ENCODE measurements at places on chromosomes 13 and 19.

- DNase-seq = no peak
These were observed 9.9 kb upstream of the KLHL26 start for GRCh38 chr19:18626906-18627305.

DNA sequence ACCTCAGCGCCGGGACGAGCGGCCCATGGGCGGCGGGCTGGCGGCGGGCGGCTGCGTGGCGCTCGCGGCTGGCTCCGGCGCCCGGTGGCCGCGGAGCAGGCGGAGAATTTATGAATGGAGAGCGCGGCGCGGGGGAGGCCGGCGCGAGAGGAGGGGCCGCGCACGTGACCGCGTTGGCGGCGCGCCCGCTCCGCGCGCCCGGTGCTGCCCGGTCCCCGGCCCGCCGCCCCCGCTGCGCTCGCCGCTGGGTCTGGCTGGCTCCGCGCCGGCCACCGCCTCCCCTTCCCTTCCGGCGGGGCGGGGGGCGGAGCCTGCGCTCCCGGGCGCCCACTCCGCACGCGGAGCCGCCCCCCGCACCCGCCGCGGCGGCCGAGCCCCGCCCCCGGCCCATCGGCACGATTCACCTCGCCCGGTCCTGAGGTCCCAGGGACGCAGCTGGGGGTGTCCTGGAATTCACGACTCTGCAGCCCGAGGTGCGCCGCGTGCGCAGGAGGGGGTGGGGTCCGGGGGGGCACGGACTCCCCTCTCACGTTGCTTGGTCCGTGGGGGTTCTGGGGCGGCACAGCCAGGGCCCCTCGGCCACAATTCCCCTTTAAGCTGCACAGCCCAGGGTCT, at the start of gene CBARP:
Gene CBARP (minus strand): TSS at position 252 of the 615 bp plus-strand sequence. CDS start 1,905 bp downstream, outside the sequence.
- no peak for DNase-seq

- DNase-seq = no peak
These were observed 1.2 kb upstream of the GRAMD1A start for GRCh38 chr19:34998777-34999497.

- no peak for DNase-seq
These were observed 24.4 kb upstream of the GPR18 start for GRCh38 chr13:99282264-99283231.

DNA sequence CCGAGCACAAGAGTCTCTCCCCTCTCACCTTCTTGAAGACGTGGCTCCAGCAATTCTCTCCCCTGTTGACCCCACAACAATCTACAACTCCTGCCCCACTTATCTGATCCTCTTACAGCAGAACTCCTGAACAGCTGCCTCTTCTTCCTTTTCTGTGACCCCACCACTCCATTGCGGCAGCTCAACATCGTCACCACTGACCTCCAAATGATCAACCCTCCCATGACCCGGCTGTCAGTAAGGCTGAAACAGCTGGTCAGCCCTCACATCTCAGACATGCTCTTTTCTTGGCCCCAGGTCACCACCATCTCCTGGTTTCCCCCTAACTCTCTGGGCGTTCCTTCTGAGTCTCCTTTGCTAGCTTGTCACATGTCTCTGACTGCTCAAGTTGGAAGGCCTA, 1.8 kb downstream of the EXOSC5 start:
- no peak for DNase-seq

DNA sequence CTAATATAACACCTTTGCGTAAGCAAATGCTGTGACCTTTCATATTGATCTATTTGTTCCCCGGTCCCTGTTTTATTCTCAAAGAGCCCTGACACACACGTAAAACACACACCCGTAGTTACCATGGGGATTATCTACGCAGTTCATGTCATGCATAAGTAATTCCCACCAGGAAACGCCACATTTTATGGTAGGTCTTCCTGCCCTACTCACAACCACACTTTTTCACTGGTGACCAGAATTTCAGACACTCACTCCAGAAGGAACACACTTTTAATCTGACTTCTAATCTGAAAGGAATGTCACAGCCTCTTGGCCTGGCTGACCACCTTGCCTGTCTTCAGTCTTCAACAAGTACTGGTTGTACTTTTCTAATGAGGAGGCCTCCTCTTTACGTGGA, 46.8 kb downstream of the SLC7A1 start:
- no peak for DNase-seq

DNA sequence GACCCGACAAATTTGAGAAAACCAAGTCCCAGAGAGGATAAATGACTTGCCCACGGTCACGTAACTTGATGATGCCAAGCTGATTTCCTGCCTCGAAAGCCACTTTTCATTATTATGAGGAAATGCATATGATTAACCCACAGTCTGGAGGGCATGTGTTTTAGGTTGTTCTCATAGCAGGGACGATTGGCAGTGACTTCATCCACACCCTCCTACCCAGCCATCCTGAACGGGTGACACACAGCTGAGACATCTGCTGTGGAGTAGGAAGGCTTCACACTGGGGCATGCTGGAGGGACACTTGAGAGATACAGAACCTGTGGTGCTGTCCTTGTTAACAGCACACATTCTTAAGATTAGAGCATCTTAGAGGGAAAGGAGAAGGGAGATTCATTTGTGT, 65.4 kb upstream of the WDFY2 start:
- DNase-seq = no peak

DNA sequence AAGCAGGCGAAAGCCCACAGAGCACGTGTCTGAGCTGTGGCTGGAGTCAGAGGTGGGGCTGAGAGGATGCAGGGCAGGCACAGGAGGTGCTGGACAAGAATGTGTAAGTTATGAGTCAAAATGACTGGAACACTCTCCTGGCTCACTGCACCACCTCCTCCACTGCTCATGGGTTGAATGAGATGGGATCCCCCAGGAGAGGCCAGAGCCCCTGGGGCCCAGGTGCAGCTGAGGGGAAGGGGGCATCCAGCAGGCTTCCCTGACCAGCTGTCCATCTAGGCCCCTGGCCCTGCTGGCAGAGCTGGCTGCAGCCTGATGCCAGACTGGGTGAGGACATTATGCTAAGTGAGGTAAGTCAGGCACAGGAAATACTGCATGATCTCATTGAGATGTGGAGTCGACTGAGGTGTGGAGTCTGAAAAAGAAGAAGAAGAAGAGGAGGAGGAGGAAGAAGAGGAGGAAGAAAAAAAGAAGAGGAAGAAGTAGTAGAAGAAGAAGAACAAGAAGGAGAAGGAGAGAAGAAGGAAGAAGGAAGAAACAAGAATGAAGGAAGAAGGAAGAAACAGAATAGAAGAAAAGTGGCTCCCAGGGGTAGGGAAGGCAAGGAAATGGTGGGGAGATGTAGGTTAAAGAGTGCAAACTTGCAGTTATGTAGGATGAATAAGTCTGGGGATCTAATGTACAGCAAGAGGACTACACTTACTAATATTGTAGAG, 747.4 kb downstream of the UQCRFS1 start:
- DNase-seq = no peak

- no peak for DNase-seq
These were observed 340.6 kb downstream of the KCNRG start for GRCh38 chr13:50355797-50356196.

DNA sequence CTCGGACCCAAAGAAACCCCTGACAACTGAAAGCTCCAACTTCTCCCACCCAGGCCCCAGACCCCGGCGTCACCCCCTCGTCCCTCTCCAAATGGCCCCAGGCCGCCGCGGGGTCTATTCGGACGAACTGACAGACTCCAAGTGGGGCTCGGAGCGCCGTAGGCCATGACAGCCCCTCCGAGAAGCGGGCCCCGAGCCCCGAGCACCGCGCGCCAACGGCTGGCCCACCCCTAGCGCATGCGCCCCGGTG, 360 bp downstream of the DDX39A start:
- DNase-seq = peak; percentile 78

DNA sequence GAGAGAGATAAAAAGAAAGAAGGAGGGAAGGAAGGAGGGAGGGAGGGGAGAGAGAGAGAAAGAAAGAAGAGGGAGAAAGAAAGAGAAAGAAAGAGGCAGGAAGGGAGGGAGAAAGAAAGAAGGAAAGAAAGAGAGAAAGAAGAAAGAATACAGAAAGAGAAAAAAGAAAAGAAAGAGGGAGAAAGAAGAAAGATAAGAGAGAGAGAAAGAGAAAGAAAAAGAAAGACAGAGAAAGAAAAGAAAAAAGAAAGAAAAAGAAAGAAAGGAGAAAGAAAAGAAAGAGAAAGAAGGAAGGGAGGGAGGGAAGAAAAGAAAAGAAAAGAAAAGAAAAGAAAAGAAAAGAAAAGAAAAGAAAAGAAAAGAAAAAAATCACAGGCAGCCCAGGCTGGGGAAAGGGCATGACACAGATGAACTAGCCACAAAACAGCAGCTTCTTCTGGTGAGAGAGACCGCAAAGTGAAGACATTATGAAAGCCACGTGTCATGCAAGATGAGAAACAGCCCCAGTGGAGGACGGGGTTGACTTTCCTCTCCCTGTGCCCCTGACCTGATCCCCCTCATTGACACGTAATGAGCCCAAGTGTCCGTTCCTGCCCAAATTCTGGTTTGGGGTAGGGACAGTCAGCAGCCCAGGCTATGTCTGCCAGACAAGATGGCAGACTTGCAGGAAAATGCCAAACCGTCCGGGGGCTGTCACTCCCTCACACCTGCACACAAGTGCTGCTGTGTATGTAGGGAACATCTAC, 102.1 kb downstream of the INSR start:
- DNase-seq = peak; percentile 6

- no peak for DNase-seq
These were observed 577.8 kb upstream of the SLITRK5 start for GRCh38 chr13:87093399-87093798.

- DNase-seq = no peak
These were observed 60.9 kb downstream of the RYR1 start for GRCh38 chr19:38494379-38494778.
